Activated CD4-positive, alpha-beta T cell treated with anti-CD3 and anti-CD28 coated beads for 36 hours (primary cell): ENCODE measurements at places on chromosomes 11 and 22.

DNA sequence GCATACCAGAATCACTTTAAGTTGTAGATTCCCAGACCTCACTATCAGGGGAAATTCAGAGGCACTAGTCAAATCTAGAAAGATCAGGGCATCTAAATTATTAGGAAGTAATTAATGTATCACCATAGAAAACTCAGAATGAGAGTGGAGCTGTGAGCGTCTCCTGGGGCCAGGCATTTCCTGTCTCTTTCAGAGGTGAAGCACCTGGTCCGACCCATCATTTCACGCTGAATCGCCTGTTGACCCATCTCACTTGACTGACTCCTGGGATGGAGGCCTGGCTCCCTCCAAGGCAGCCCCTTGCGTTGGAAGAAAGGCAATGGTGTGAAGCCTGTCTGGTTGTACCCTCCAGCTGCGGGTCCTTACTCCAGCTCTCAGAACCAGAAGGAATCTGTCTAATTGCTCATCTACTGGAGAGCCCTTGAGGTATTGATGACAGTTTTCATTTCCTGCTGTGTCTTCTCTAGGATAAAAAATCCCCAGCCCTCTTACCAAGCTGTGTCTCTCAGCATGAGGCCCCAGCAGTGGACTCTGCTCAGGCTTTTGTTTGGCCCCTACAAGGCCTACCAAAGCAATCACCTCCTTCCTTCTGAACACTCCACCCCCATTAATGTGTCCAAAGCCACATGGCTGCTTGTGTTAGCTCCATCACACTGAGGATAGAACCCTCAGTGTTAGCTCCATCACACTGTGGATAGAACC lies 93.2 kb upstream of the SYT13 start:
- no peak for DNase-seq

GRCh38 chr11:37504921-37505320 lies 906.9 kb upstream of the RAG2 start:
- DNase-seq: no peak

- peak; percentile 49 for DNase-seq
Observed at GRCh38 chr11:16280256-16280682, 76.1 kb downstream of the SOX6 start.

GRCh38 chr22:29190051-29190450 lies 15.6 kb upstream of the EMID1 start:
- DNase-seq: no peak
